NCI-H774 (cell line): ENCODE measurements at places on chromosomes 12 and 14.

DNA sequence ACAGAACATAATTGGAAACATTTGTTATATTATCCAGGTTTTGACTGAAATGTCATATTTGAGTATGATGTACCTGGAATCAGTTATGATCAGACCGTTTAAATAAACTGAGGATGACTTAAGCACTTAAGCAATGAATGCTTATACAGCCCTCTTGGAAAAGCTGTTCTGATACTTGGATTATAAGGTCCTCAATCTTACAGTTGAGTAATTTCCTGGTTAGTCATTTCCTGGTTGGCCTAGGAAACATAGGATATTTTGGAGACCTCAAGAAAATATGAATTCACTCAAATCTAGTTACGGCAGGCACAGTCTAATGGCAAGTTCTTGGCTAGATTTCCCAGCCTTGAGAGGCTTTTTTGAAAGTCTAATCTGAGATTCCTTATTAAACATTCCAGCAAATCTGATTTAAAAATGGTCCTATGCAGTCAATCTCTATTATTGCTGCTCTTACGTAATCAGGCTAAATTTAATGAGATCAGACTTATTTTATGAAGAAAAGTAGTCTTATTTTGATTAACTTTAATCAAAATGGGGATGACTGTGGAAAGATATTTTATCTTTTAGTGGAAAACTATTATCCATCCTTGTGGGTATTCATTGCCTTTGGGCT lies 447.2 kb downstream of the SNAPC1 start:
- no peak for DNase-seq

- DNase-seq, result no peak
Observed at GRCh38 chr12:111925171-111925570, 83.1 kb downstream of the MAPKAPK5 start.

GRCh38 chr14:58772794-58773620 lies 135.2 kb downstream of the DACT1 start:
- no peak for DNase-seq

DNA sequence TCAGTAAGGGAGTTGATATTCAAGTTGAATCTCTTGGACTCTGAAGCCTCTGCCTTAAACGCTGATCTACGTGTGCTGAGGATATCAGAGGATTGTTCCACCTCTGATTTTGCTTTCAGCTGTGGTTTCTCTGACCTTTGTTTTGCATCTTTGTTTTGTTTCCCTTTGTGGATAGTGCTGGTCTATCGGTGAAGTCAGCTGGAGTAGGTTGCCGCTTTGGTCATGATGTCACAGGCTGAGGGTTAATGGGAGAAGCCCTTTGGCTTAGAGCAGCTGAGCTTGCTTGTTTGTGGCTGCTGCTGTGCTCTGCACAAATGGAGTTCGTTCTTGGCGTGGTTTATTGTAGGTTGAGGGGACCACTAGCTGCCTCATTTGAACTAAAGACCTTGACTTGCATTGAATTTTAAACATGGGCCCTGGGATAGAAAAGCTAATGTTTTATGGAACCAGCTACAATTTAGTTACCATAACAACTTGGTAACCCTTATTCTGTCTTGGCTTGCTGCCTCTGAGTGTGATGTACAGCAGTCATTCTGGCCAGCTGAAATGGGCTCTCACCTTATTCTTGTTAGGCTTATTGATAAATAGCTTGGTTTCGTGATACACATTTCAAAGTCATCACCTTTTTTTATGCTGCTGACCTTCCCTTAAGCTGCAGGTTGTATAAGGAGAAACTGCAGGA lies 284.5 kb upstream of the E2F7 start:
- no peak for DNase-seq

GRCh38 chr12:132502149-132502881 lies 12.4 kb downstream of the FBRSL1 start:
- no peak for DNase-seq

DNA sequence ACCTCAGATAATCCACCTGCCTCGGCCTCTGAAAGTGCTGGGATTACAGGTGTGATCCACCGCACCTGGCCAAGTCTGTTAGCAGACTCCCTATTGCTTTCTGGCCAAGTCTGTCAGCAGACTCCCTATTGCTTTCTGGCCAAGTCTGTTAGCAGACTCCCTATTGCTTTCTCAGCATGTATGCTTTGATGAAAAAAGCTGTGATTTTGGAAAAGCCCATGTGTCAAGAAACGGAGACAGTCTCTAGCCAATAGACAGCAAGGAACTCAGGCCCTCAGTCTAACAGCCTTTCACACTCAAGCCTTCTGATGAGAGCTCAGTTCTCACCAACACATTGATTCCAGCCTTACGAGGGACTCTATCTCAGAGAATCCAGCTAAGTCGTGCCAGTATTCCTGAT lies 158.8 kb upstream of the KRR1 start:
- DNase-seq, result no peak

DNA sequence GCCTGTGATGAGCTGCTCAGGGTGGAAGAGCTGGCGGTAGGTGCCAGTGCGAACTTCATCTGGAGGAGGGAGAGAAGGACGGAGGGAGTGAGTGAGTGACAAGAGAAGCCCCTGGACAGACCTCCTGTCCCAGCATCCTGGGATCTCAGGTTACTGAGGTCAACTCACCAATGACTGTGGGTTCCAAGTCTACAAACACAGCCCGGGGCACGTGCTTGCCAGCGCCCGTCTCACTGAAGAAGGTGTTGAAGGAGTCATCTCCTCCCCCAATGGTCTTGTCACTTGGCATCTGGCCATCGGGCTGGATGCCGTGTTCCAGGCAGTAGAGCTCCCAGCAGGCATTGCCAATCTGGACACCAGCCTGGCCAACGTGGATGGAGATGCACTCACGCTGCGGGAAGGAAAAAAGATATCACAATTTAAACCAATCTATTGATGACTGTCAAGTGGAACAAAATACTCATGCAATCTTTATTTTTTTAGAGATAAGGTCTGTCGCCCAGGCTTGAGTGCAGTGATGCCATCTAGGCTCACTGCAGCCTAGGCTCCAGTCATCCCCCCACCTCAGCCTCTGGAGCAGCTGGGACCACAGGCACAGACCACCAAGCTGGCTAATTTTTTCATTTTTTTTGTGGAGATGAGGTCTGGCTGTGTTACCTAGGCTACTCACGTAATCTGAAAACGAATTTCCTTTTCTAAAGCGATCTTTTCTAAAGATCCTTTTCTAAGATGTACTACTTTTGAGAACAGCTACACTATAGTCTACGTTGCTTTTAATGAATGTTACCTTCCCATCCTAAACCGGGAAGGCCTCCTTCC lies 1.7 kb downstream of the TUBA1B start:
- DNase-seq, result no peak

GRCh38 chr12:102865821-102866615 lies 51.0 kb downstream of the PAH start:
- no peak for DNase-seq

DNA sequence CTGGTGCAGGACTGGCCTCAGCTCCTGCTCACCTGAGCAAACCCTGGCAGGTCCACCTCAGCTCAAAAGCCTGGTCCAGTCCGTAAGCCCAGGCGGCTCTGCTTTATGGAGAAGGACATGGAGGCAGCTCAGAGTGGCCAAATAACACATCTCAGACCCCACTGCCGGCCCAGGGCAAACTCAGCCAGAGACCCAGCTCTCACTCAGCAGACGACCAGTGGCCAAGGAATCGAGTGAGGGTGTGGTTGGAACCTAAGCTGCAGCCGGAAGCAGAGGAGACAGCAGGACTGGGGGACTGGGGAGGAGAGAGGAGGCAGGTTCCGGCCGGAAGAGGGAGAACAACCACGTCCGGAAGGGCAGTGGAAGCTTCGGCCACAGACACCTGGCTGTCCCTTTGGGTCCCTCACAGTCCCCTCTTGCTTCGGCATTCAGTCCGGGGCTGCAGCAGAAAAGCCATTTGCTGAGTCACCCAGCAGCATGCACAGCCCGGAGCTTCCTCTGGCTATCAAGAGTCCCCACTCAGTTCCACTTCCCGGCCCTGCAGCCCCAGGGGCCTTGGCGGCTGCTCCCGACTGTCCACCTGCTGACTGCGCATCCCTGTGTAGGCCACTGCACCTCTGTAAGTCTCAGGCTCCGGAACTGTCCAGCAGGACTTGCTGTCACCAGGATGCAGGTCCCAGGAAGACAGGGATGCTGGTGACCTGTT lies 104.0 kb downstream of the CALM1 start:
- DNase-seq, result no peak

DNA sequence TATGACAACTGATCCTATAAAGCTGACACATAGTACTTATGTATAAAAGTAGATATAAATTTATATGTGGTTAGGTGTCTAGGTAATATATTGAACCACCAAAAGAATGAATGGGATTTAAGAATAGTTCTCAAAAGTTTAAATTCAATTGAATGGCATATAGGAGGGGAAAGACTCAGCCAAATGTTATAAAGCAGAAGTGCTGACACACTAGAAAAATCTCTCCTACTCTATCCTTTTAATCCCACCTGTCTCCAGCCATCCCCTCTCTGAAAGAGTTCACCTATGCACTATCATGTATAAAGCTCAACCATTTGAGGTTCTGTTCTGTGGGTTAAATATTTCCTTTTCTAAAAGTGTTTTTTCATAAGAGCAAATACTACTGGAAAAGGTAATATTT lies 400.7 kb downstream of the SOX5 start:
- DNase-seq, result no peak

DNA sequence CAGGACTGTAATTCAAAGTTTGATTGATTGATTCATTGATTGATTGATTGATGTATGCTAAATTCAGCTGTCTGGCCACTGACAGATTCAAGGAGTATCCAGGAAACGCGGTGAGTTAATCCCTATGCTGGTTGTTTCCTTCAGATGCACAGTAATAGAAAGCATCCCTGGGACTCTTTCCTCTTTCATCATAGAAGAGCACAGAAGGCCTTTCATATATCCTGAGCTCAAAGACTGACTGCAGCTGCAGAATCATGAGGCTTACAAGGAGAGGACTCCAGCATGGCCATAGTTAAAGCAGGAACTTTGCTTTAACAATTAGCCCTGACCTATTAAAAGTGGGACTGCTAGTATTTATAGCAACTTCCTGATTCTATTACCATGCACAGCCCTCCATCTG lies 187.7 kb upstream of the TMTC1 start:
- no peak for DNase-seq

DNA sequence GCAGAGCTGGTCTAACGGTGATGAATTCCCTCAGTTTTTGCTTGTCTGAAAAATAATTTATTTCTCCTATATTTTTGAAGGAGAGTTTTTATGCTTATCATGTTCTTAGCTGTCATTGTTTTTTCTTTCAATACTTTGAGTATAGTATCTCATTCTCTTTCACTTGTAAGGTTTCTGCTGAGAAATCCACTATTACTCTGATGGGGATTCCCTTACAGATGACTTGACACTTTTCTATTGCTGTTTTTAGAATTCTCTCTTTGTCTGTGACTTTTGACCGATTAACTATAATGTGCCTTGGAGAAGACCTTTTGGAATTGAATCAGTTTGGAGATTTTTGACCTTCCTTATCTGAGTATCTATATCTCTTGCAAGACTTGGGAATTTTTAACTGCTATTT lies 139.6 kb downstream of the PRKD1 start:
- DNase-seq, result no peak

DNA sequence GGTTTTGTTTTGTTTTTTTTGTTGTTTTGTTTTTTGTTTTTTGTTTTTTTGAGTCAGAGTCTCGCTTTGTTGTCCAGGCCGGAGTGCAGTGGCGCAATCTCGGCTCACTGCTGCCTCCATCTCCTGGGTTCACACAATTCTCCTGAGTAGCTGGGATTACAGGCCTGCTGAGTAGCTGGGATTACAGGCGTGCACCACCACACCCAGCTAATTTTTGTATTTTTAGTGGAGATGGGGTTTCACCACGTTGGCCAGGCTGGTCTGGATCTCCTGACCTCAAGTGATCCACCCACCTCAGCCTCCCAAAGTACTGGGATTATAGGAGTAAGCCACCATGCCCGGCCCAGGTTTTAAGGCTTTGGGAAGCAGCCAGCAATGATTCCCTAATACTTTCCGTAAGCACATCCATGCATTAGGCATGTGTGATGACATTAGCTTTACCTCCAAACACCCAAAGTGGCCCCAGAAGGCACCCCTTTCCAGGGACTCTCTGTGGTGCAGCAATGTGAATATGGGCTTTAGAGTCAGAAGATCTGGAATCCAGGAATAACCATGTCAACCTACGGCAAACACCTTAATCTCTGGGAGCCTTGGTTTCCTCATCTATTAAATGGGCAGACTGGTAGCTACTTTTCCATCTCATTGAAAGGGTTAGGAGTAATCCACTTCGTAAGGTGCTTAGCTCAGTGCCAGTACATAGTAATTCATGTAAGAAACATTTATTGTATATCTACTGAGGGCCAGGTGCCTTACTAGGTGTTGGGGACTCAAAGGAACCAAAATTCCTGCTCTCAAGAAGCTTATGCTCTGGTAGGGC lies 152.9 kb downstream of the ZFP36L1 start:
- DNase-seq, result no peak

DNA sequence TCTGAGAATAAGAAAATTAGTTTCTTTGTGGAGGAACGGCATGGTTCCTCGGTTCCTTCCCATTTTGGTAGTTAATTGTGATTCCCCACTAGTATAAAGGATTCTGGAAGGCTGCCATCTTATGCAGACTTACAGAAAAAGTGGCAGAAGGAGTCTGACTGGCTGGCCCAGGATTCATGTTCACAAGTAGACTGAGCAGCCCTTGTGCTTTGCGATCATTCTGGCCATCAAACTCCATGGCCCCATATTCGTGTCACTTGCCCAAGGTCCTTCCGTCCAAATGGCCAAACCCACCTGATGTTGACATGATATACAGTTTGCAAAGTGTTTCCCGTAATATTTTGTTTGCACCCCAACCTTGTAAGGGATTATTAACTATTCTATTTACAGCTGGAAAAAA lies 297.2 kb upstream of the AMIGO2 start:
- DNase-seq, result no peak

DNA sequence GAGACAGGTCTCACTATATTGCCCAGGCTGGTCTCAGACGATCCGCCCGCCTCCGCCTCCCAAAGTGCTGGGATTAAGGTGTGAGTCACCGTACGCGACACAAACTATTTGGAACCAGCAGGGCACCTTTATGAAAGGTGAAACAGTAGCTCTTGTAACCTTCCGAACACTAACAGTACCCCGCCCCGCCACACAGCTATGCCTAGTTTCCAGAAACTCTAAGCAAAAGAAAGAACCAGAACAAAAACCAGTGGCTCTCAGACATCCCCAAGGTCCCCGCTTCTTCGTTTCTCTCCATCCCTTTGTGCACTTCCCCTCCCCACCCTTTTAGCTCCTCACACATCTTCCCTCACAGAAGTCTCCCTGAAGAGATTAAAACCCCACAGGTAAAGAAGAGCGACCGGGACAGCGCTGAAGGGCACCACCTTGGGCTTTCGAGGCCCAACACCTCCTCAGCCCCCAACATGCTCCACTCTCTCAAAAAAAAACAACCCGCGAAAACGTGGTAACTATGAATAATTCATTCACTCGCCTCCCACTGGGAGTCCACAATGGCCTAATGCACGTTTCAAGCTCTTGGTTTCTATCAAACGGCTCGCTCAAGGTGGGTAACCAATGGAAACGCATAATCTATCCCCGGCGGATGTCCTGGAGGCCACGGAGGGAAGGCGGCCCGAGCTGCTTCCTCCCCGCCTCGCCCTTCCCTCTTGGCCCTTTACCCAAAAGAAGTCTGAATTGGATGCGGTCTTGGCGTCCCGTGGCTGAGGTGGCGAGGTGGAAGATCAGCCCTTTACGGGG lies 877 bp downstream of the BAG5 start:
- DNase-seq, result no peak
